Right ventricle myocardium inferior (tissue), 1 donor: ENCODE measurements at places on chromosomes 4 and X. TPM values are rescaled to one million over a fixed set of nuclear protein-coding genes. Genes with fewer than 3 reads are reported as not detected.

The KLF8 gene
- 3.1 TPM for total RNA-seq

The SPANXD gene
- not detected for total RNA-seq

GRCh38 chr4:150572704-150573504 is 9.0 kb upstream of the MAB21L2 start:
- DNase-seq, result no peak

DNA sequence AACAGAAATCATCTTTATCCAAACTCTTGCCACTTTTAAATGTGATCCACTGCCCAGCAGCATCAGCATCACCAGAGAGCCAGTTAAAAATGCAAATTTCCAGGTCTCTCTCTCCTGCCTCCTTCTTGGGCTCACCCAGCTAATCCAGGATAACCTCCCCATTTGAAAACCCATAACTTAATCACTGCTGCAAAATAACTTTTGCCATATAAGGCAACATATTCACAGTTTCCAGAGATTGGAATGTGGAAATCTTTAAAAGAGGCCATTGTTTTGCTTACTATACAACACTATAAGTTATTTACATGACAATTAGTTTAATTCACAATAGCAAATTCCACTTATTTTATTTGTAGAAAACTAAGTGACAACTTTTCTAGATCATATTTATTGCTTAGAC is 4.8 kb upstream of the EXOSC9 start:
- DNase-seq, result no peak

The ETDA gene
- total RNA-seq, result not detected

DNA sequence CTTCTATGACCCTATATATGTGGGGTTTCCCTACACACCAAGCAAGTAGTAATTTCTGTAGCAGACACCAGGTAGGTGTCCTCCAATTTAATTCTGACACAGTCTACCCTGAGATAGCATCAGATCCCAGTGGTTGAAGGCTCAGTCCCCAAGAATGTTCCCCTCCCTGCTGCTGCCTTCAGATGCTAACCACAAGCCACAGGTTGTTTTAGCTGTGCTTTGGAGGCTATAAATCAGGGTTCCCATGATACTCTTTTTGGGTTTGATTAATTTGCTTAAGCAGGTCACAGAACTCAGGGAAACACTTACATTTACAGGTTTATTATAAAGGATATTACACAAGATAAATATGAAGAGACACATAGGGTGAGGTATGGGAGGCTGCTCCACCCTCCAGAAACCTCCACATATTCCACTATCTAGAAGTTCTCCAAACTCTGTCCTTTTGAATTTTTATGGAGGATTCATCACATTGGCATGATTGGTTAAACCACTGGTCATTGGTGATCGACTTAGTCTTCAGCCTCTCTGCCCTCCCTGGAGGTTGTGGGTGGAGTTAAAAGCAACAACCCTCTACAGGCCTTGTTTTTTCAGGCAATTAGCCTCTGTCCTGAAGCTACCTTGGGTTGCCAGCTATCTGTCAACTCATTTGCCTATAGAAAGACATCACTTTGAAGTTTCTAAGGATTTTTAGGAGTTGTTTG is 50.8 kb downstream of the GRIA2 start:
- DNase-seq, result no peak

The PRR32 gene
- total RNA-seq, result 0.57 TPM

DNA sequence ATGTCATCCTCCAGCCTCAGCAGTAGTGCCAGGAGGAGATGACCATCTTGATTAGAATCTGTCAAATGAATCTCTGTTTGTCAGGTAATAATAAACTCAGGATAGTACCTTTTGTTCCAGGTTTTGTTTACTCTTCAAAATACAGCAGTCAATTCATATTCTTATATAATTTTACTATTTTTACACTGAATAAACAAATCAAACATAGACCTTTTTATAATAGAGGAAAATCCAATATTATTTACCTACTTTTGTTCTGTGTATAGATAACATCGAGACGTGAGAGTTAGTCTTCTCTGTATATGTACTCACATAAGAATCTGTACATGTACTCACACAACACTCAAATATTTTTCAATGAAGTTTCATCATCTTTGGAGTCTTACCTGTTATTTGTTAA is 365.4 kb upstream of the EPHA5 start:
- DNase-seq, result no peak

DNA sequence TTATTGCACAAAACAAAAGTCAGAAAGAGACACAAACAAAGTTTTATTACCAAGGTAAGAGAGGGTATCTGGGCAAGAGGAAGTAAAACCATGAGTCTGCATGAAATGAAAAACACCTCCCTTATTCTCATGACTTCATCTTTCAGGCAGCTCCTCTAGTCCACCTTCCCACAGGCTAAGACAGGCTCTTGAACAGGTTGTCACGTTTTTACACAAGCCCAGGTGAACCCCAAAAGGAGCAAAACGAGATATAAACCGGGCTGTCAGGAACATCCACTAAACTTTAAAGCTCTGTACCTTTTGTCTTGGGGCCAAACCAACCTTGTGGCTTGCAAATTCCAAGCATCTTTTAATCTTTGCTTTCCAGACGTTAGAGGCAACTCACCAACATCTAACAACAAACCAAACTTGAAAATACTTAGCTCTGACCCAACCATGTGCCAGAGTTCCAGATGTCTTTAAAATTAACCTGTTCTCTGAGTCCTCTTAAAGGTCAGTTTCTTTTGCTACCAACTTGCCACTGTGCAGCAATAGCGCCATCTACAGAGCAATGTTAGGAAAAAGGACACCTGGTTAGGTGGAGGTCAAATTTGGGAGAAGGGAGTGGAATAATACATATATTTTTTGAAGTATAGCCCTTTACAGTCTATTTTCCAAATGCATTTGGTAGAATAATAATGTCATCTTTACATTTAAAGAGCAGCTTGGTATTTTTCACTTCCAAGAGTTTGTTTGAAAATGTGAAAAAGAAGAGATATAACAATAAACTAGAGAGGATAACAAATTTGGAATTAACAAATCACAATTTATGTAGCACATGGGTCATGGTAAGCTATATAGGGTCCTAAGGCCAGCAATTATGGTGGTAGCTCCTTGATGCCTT is 73.1 kb downstream of the QRFPR start:
- DNase-seq, result no peak

The THAP9 gene
- 5.5 TPM for total RNA-seq

- no peak for DNase-seq
These were observed 289.0 kb downstream of the HNRNPD start for GRCh38 chr4:82084747-82085146.

DNA sequence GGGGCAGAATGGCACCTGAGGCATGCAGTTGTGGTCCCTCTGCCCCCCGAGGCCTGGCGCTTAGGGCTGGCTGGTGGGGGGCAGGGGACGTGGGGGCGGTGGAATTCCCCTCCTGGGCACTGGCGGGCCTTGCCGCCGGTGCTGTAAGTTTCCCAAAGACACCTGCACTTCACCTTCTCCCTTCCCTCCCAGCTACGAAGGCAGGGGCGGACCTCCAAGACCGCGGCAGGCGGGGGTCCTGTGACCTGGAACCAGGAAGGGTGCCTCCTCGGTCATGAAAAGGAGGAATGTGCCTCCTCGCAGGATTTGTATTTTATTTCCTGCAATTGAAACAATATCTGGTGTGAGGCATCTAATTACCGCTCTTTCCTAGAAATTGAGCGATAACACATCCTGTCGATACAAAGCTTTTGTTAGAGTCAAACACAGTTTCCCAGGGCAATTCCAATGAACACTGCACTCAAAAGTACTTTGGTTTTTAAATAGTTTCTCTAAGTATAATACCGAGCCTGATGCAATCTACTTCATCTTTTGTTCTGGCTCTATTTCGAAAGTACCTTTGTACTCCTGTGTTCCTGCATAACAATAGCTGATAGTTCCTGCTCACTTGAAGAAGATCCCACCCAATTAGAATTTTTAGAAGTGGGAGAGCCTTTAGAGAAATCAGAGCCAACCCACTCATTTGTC is 12.3 kb upstream of the ADRA2C start:
- no peak for DNase-seq

GRCh38 chr4:158809611-158810486 is 41.0 kb downstream of the FNIP2 start:
- DNase-seq, result no peak

- peak; percentile 62 for DNase-seq
These were observed at the start of gene PRSS48 for GRCh38 chr4:151276787-151277562. TSS of gene PRSS48 (plus strand) at chr4:151277161. CDS start at chr4:151277173, 12 bp downstream.
